ENCODE measurements at places on chromosomes 2 and 18.

- peak; percentile 69 for DNase-seq
Measured at GRCh38 chr18:46281185-46282176, 177.3 kb downstream of the HAUS1 start.

GRCh38 chr2:230225486-230225885, at the start of gene SP140:
TSS of gene SP140 (plus strand) at chr2:230225736. CDS start at chr2:230225845, 109 bp downstream.
- DNase-seq = no peak

DNA sequence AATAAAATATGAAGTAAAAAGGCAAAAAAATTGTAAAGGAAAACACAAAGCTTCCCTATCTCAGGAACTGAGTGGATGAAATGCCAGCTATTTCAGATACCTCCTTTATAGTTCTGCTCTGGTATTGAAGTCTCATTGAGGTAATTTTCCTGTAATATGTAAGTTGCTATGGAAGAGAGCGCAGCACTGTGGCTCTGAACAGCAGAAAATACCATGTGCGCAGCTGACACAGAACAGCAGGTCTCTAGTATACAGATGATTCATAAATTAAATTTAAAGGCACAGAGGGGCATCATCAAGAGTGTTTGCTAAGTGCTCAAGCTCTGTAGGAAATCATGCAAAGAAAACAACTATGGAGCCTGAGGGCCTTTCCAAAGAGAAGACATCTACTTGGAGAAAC, 315.3 kb upstream of the CDH7 start:
- no peak for DNase-seq

- no peak for DNase-seq
Measured at GRCh38 chr2:144501118-144501517, 18.8 kb downstream of the ZEB2 start.

DNA sequence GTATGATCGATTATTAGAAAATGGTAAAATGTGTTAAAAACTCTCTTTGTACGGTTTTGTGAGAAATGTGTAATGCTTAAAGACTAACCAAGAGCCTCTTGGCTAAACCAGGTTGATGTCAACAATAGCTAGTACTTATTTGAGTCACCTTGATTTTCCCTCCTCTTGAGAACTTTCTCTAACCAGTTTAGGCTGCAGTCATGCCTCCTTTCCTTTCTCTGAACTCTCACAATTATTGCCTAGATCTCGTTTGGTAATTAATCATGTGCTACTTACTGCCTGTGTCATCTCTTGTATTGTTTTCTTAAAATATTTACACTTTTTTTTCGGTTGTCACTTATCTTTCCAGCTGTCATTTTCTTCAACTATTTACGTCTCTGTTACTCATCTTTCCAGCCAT, 1.1 kb upstream of the EPC2 start:
- no peak for DNase-seq

- DNase-seq = no peak
Measured at GRCh38 chr18:77022556-77022955, 110.0 kb downstream of the MBP start.

All from NCI-H1694 (cell line).